ENCODE measurements at places on chromosomes 2 and 18.

DNA sequence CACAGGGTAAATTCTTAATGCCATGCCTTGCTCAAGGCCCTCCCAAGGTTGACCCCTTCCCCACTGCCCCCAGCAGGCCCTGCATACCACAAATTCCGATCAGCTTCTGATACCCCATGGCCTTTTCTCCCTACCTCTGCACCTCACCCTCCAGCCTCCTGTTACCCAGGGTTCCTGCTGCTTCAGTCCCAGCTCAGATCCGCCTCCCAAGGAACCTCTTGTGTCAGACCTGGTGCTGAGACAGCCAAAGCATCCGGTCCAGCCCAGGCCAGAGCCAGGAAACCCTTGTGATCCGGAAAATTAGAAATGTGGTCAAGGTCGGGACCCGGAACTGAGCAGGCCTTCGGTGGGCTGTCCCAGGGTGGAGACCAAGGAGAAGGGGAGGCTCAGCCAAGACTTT, 231.3 kb downstream of the BCL2 start:
- DNase-seq, result no peak

DNA sequence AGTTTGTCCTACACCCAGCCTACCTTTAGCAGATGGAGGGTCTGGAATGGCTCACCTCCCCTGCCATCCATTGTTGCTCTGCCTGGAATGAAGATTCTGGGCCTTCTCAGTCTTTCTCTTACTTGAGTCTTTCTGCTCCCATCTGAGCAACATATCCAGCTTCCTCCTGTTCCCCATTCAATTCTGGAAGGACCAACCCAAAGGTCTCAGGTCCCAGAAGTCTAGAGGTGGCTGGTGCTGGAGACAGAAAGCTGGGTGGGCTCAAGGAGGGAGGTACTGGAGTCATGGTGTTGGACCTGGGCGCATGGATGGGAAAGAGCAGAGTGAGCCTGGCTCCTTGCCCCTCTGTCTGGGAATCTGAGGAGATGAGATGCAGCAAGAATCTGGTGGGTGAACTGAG, 93.5 kb upstream of the SIX3 start:
- no peak for DNase-seq

DNA sequence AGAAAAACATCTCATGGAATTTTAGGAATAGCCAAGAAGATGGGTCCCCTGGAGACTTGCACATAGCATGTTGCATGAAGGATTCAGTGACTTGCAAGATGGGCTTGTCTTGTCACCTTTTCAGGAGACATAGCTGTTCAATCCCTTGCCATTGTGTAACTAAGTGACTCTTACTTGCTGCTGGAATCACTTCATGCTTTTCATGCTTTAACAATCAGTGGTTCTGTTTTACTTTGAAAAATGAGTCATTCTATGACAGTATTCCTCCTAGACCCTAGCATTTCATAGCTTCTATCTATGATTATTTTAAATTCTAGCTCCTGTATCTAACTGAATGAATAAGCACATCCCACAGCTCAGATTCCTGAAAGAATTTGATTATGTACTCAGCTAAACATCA, 2.8 kb downstream of the KYNU start:
- DNase-seq, result no peak

GRCh38 chr18:4007846-4008245, 447.3 kb downstream of the DLGAP1 start:
- no peak for DNase-seq

DNA sequence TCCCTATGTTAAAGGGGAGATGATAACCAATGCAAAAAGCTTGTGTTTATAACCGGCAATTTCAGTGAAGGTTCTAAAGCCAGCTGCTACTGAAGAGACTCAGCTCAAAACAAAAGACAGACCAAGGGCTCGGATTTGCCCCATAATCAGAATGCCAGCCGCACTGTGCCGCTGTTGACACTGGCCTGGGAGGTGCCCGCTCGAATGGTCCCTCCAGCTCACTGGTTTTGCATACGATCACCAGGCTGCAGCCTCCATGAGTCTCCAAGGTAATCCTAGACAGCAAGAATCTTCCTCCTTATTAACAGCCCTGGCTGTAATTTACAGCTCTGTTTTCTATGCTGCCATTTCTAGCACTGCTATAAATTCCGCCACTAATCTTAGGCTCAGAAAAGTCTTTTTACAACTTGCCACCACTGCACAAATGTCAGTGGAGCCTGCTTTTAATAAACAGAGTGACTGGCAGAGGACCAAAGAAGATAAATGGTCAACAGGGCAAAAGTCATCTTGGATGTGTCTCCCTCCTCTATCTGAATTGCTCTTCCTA, 155.7 kb upstream of the SH3BP4 start:
- no peak for DNase-seq
